ENCODE measurements at places on chromosomes 7 and 10. TPM values are rescaled to one million over a fixed set of nuclear protein-coding genes. Genes with fewer than 3 reads are reported as not detected.
A peak's percentile ranks its signal among the peaks of the same experiment; 100 is the strongest.

- H3K27ac ChIP-seq = no peak overlapping the region
- no peaks in the 10 kb centered on the region for H3K36me3 ChIP-seq
- no peaks in the 10 kb centered on the region for H3K4me1 ChIP-seq
- H3K27me3 ChIP-seq = no peaks in the 10 kb centered on the region
Measured at GRCh38 chr7:156230576-156230975, 410.0 kb upstream of the RNF32 start.

DNA sequence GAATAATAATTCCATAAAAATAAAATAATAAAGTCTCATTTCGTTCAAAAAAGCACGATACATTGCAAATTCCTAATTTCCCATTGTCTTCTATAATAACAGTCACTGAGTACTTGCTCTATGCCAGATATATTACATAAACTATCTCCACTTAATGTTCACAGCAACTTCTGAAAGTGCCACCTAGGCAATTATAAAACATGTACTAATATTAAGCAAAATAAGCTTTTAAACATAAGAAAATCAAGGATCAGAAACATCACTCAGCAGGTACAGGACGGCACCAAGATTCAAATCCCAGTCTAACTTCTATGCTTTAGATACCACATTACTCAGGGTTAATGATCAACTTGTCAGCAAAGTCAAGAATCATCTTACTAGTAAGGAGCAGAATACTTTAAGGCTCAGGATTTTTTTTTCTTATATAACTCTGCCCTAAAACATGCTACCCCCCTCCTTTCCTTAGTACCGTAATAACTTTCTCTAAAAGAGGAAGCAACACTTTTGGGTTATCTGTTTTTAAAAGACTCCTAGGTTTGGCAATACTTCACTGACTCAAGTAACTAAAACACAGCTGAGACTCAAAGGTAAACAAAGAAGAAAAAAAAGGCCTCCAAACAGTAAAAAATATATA, 51.3 kb downstream of the USP6NL start:
- no peak overlapping the region for H3K4me3 ChIP-seq
- H3K27ac ChIP-seq = no peak overlapping the region
- peaks cover 14% of the 10 kb centered on the region for H3K4me1 ChIP-seq
- DNase-seq = no peak
- H3K27me3 ChIP-seq = no peaks in the 10 kb centered on the region

The PRF1 gene
- 102 TPM for total RNA-seq

DNA sequence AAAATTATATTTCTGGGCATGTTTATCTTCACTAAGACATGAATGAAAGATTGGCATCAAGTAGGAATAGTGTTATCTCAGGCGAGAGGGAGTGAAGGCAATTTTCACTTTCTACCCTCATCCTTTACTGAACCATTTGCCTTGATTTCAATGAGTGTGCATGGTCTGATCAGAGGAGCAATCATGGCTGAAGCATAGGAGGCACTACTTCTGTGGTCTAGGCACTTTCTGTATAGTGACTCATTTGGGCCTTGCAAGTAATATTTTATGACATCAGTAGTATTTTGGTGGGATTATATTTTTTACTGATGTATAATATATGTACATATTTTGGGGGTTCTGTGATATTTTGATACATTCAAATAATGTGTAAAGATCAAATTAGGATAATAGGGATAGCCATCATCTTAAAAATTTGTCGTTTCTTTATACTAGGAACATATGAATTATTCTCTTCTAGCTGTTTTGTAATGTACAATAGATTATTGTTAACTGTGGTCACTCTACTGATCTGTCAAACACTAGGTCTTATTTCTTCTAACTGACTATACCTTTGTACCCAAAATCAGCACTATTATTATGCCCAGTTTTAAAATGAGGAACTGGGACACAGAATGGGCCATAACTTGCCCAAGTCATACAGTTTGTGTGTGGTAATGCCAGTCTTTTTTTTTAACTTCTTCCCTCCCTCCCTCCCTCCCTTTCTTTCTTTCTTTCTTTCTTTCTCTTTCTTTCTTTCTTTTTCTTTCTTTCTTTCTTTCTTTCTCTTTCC, 101.9 kb downstream of the RAB11FIP2 start:
- peaks cover 4% of the 10 kb centered on the region for H3K4me1 ChIP-seq
- DNase-seq = no peak
- H3K4me3 ChIP-seq = no peak overlapping the region

DNA sequence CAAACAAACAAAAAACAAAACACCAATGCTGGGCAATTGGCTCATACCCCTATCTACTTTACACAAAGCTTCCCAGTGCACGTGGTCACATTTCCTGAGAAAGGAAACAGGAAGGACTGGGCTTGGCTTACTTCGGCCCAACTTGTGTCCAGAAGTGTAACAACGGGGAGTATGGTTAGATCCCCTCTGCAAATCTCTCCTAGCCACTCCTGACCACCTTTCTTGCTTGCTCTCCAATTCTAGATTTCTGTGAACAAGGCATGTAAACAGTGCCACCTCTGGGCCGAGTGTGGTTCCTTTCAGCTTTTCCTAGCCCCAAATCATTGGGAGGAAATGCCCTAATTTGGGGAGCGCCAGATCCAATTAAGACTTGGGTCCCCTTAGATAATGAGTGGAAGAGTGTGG, 21.0 kb upstream of the FRAT2 start:
- no peaks in the 10 kb centered on the region for H3K4me1 ChIP-seq
- H3K27ac ChIP-seq = no peak overlapping the region
- H3K36me3 ChIP-seq = peaks cover 2% of the 10 kb centered on the region
- DNase-seq = no peak

DNA sequence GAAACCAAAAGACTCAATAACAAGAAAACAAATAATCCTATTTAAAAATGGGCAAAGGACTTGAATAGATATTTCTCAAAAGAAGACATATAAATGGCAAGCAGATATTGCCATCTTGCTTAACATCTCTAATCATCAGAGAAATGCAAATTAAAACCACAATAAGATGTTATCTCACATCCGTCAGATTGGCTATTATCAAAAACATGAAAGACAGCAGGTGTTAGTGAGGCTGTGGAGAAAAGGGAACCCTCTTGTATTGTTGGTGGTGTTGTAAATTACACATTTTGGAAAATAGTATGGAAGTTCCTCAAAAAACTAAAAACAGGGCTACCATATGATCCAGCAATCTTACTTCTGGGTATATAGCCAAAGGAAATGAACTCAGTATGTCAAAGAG, 25.7 kb downstream of the OPALIN start:
- H3K27ac ChIP-seq = no peak overlapping the region
- peaks cover 17% of the 10 kb centered on the region for H3K4me1 ChIP-seq
- DNase-seq = no peak
- no peak overlapping the region for H3K4me3 ChIP-seq
- H3K27me3 ChIP-seq = no peaks in the 10 kb centered on the region

DNA sequence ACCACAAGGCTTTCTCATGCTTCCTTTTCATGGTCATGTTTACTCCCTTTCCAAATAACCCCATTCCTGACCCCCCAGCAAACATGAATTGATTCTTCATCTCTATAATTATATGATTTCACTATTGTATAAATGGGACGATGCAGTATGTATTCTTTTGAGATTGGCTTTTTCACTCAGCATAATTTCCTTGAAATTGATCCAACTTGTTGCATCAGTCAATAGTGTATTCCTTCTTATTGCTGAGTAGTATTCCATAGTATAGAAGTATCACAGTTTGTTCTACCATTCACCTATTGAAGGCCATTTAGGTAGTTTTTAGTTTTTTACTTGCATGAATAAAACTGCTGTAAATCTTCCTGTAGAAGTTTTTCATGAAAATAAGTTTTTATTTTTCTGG, 264.7 kb downstream of the BAMBI start:
- DNase-seq = no peak
- no peaks in the 10 kb centered on the region for H3K4me1 ChIP-seq
- no peaks in the 10 kb centered on the region for H3K36me3 ChIP-seq
- no peak overlapping the region for H3K27ac ChIP-seq

- DNase-seq = no peak
- no peak overlapping the region for H3K4me3 ChIP-seq
- no peaks in the 10 kb centered on the region for H3K27me3 ChIP-seq
- no peaks in the 10 kb centered on the region for H3K36me3 ChIP-seq
Measured at GRCh38 chr7:47181746-47182361, 400.1 kb downstream of the TNS3 start.

GRCh38 chr10:24382979-24383663, 174.2 kb downstream of the KIAA1217 start:
- peak; percentile 51 for DNase-seq
- H3K27ac ChIP-seq = peak overlapping the region; percentile 89
- H3K27me3 ChIP-seq = peaks cover 28% of the 10 kb centered on the region
- H3K4me1 ChIP-seq = peaks cover 38% of the 10 kb centered on the region
- peak overlapping the region; percentile 59 for H3K4me3 ChIP-seq
- no peaks in the 10 kb centered on the region for H3K36me3 ChIP-seq

GRCh38 chr10:104250371-104250770, 4.3 kb upstream of the GSTO1 start:
- H3K4me3 ChIP-seq = no peak overlapping the region
- peaks cover 26% of the 10 kb centered on the region for H3K27me3 ChIP-seq
- peaks cover 3% of the 10 kb centered on the region for H3K36me3 ChIP-seq
- peaks cover 40% of the 10 kb centered on the region for H3K4me1 ChIP-seq
